Left ventricle myocardium superior (tissue), 1 donor: ENCODE measurements at places on chromosomes 3 and 15.

DNA sequence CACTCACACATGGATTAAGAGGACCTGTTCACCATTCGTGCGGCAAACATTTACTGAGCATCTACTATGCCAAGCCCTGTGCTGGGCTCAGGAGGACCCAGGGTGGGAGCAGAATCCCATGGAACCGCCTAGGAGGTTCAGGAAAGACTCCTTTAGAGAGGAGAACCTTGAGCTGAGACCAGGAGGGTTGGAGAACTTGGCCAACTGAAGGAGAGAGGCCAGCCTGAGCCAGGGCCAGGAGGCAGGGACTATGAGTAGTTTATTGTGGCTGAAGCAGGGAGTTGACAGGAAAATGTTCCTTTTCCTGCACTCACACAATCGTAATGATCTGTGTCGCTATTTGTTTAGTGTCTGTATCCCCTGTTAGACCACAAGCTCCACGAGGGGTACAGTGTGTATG, 71.3 kb downstream of the SLC30A4 start:
- no peak for DNase-seq

DNA sequence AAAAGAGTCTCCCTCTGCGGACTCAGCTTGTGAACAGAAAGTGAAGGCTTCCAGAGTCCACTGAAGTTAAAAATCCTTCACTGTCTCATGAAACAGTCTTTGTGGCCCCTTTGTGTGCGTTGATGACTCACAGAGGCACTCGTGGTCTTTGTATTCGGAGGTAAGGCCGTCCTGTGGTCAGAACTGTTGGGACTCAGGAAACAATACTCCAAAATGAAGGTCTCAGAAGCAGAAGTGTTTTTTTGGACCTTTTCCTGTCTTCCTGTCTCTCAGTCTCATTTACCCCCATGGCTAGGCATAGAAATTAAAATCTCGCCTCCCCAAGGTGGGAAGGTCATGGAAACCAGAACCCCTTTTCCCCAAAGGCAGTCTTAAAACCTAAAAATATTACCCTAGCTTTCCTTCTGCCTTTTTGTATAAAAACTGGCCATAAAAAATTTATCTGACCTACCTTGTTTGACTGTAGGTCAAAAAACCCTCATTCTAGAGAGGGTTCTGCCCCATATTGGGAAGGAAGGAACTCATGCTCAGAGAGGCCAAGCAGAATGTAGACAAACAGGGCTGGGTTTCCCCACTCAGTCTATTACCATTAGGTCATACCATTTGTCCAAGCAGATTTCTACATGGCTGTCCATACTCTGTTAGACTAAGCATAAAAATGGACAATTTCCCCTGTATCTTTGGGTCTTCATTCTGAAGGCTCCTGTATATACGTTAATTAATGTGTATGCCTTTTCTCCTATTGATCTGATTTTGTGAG, 19.1 kb upstream of the EPB42 start:
- no peak for DNase-seq

- no peak for DNase-seq
Observed at GRCh38 chr3:23550402-23550801, 255.4 kb upstream of the UBE2E1 start.

DNA sequence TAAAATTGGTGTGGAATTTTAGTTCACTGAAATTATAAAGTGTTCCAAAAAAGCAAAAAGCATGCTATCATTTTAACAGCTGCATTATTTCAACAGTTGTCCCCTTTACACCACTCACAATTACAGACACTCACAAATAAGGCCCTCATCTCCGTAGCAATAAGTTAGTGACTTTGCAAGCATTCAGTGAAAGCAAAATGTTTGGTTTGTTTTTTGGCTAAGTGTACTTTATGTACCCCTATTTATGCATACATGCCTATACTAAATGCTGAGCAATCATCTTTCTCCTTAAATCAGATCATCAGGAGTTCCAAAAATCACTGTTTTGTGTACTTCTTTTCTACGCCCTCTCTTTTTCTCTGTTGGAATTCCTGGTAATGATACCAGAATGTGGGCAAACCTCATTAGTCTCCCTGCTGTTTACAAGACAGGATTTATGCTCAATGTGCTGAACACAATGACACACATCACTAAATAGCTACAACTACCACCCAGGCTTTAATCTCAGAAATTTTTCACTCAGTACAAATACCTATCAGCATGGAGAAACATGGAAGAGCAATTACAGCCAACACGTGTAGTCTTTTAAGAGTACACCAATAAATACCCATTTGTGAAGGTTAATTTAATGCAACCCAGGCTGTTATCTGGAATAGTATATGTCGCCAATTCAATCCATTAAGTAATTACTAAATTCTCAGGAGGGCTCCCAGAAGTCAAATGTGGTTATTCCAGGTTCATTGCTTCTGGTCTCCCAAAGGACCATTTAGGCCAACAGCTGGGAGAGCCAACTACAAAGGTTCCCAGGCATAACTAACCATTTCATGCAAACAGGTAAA, 12.0 kb downstream of the ALDH1A2 start:
- no peak for DNase-seq
